Spleen (tissue), 13 donors: ENCODE measurements at places on chromosomes 5 and 9. TPM values are rescaled to one million over a fixed set of nuclear protein-coding genes. Genes with fewer than 3 reads are reported as not detected.

- peaks cover 7% of the 10 kb centered on the region for H3K4me1 ChIP-seq
- peaks cover 4% of the 10 kb centered on the region for H3K27me3 ChIP-seq
- DNase-seq = no peak
- H3K27ac ChIP-seq = peak overlapping the region; percentile 89
- no peaks in the 10 kb centered on the region for H3K36me3 ChIP-seq
Measured at GRCh38 chr9:34994900-34995669, 5.5 kb downstream of the DNAJB5 start.

DNA sequence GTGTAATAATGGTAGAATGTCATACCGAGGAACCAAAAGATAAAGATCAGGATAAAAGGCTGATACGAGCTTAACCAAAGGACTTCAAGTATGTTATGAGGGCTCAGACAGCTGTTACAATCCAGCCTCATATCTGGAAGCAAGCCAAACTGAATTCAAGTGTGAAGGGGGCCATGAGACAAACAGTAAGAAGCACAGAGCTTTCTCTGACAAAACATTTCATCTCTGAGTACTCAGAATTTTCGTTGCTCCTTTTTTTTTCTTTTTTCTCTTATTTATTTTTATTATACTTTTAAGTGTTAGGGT lies 52.9 kb upstream of the CD180 start:
- no peak overlapping the region for H3K4me3 ChIP-seq
- DNase-seq = no peak
- H3K4me1 ChIP-seq = peaks cover 9% of the 10 kb centered on the region
- no peaks in the 10 kb centered on the region for H3K27me3 ChIP-seq
- no peak overlapping the region for H3K27ac ChIP-seq

DNA sequence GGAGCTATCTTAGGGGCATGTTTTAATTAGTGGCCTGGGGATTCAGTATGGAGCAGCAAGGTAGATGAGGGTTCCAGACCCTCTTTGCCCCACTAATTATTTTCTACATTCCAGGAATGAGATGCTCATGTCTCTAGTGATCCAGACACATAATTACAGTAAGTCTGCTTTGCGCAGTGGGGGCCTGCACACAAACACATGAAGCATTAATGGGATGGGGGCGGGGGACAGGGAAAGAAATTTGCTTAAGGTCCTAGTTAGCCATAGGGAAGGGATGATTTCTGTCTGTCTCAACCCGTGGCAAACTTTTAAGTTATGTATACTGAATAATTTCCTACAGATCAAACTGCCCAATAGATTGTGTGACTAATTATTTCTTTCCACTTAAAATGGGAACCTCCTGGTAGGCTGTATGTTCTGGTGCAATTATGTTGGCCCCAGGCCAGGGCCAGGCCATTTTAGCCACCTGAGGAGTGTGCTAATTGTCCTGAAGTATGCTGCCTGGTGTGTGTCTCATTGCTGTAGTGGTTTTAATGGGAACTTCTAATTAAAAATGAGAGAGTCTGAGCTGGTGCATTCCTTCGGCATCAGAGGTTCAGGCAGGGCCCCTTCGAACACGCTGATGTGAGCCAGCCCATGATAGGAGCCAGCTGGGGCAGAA lies 134.4 kb downstream of the PTTG1 start:
- H3K4me3 ChIP-seq = no peak overlapping the region
- H3K4me1 ChIP-seq = no peaks in the 10 kb centered on the region
- no peaks in the 10 kb centered on the region for H3K36me3 ChIP-seq
- no peaks in the 10 kb centered on the region for H3K27me3 ChIP-seq
- H3K27ac ChIP-seq = no peak overlapping the region
- no peak for DNase-seq

DNA sequence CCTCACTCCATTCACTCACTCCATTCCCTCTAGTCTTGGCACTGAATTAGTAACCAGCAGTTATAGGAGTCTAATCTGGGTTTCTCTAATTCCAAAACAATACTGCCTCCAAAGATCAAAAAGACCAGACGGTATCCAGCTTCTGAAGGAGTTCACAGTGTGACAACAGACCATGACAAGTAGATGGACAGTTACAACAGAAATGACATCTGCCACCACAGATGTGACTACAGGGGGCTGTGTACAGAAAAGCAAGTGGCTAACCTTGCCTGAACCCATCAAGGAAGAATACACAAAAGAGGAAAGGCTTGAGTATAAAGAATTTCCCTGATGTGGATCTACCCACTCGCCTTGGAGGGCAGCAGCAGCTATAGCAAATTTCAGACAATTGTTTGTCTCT lies 112.4 kb downstream of the ACTL7B start:
- H3K4me1 ChIP-seq = no peaks in the 10 kb centered on the region
- H3K4me3 ChIP-seq = no peak overlapping the region
- H3K27ac ChIP-seq = no peak overlapping the region
- H3K36me3 ChIP-seq = no peaks in the 10 kb centered on the region
- H3K27me3 ChIP-seq = no peaks in the 10 kb centered on the region
- DNase-seq = no peak

WDR38 gene
- not detected for total RNA-seq

UGT3A2 gene
- 1.1 TPM for total RNA-seq

GPRIN1 gene
- 1.3 TPM for total RNA-seq
